ENCODE measurements at places on chromosomes 2 and 18.

GRCh38 chr18:11713756-11714155 lies 24.7 kb downstream of the GNAL start:
- no peak for DNase-seq

DNA sequence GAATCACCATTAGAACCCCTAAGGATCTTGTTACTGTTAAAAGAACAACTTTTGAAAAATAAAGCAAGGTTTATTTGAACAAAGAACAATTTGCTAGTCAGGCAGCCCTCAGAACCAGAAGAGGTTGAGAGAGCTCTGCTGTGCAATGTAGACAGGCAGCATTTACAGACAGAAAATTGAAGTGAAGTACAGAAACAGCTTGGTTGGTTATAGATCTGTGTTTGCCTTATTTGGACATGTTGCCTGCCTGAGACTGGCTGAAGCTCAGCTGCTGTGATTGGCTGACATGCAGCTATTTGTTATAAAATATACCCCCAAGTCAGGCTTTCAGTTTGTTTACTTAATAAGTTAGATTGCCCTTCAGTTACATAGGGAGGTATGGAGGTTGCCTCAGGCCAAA lies 12.5 kb downstream of the MSTN start:
- no peak for DNase-seq

GRCh38 chr2:238114331-238114841 lies 14.2 kb downstream of the ESPNL start:
- no peak for DNase-seq

DNA sequence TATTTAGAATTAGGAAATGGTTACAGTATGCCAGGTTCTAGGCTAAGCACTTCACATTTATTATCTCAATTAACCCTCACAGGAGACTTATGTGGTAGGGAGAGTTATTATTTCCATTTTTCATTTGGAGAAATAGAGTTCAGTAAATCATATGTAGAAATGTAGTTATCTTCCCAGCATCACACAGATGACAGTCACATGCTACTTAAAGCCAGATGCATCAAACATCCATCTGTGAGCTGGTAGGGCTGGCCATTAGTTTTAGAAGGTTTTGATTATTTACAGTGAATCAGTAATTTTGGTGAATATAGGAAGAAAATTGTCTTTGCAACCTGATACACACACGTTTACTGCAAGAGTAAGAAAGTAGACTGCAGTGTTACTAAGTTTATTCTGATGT lies 97.9 kb downstream of the RIT2 start:
- DNase-seq, result no peak

DNA sequence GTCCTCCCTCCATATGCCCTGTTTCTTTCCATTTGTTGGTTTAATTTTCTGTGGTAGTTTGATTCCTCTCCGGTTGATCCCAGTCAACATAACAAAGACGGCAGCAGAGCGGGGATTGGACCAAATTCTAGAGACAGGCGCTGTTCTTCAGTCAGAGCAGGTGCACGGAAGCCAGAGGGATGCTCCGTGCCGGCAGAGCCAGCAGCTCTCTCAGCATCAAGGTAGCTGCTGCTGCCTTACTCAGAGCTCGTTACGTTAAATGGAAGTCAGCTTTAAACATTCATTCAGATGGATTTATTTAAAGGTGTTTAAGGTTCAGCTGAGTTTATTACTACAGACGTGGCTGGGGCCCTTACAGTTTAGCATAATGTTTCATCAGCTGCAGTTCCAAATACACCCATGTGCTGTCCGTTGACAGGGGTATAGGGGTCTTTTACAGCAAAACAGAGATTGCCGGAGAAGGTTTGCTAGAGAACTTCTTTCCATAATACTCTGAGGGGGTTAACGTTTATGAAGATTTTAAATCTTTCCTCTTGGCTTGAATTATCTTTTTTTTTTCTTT lies 497.2 kb upstream of the PIK3C3 start:
- no peak for DNase-seq

DNA sequence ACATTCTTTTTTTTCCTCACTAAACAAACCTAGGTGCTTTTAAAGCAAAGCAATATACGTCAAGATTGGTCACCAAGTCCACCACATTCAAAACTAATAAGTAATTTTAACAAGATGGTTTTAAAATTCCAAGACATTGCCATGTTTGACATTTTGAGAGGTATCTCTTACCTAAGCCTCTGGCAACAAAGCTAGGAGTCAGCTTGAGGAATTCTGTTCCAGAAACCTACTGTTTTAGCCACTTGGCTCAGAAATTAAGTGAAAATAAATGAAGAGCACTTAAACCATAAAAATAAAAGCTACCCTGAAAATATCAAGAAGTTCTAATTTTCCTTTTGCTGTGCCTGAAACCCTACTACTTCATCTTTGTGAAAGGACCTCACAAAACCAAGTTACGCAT lies 30.0 kb upstream of the CHMP3 start:
- DNase-seq, result no peak

Data from T-cell (primary cell).